ENCODE measurements at places on chromosomes 7 and 10. TPM values are rescaled to one million over a fixed set of nuclear protein-coding genes. Genes with fewer than 3 reads are reported as not detected.

DNA sequence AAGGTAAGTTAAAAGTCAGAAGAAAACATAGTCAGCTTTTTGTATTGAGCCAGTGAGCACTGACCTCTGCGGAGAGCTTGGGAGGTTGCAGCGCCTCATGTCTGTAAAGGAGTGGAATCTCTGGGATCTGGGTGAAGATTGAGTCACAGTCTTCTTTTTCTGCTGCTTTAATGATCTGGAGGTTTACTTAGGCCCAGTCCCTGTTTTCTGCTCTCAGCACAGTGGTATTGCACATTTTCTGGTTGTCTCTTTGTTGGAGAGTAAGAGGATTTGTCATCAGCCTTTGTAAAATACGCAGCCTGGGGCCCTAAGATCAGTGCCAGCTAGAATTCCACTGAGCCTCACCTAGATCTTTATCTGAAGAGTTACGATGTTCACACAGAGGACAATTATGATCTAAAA lies 58.3 kb upstream of the GJD4 start:
- DNase-seq = no peak
- H3K27me3 ChIP-seq = no peaks in the 10 kb centered on the region
- no peak overlapping the region for H3K4me3 ChIP-seq

DNA sequence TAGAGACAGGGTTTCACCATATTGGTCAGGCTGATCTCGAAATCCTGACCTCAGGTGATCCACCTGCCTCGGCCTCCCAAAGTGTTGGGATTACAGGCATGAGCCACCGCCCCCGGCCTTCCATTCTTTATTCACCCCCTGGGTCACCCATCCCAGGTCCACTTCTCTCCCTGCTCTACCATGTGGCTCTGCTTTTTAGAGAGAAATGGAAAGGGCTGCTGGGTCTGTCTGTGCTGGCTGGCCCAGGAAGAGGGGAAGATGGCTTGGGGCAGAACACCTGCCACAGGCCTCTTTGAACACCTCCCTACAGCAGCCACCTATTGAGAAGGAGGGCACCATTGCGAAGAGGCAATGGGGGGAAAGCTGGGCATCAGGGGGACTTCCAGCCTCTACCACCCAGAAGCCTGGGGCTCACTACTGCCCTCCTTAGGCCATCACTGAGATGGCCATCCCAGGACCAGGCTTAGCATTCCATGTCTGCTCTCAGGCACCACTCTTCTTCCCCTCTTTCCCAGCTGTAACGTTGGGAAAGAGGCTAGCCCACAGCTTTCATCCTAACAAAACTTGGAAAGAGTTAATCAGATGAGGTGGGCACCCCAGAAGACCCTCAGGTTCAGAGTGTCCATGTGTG lies 256.3 kb downstream of the GRID1 start:
- H3K4me1 ChIP-seq = peaks cover 16% of the 10 kb centered on the region
- no peak overlapping the region for H3K4me3 ChIP-seq
- H3K36me3 ChIP-seq = no peaks in the 10 kb centered on the region
- H3K27me3 ChIP-seq = no peaks in the 10 kb centered on the region
- DNase-seq = no peak

DNA sequence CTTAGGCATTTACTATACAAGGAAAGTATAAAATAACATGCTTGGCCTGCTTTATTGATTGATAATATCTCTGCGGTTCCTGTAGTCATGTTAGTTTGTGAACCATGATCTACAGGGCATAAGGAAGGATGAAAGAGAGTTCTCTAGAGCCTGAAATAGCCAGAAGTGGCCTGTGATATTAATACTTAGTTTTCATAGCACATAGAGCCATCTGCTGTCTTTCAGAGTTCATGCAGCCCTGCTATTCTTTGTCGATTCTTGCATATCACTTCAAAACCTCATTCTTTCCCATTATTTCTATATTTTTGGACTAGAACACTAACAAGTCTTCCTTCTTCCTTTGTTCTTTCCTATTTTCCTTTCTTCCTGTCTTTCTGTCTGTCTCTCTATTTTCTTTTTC lies 26.4 kb upstream of the PRKG1 start:
- DNase-seq = no peak
- H3K27me3 ChIP-seq = no peaks in the 10 kb centered on the region
- no peaks in the 10 kb centered on the region for H3K4me1 ChIP-seq
- no peaks in the 10 kb centered on the region for H3K36me3 ChIP-seq

DNA sequence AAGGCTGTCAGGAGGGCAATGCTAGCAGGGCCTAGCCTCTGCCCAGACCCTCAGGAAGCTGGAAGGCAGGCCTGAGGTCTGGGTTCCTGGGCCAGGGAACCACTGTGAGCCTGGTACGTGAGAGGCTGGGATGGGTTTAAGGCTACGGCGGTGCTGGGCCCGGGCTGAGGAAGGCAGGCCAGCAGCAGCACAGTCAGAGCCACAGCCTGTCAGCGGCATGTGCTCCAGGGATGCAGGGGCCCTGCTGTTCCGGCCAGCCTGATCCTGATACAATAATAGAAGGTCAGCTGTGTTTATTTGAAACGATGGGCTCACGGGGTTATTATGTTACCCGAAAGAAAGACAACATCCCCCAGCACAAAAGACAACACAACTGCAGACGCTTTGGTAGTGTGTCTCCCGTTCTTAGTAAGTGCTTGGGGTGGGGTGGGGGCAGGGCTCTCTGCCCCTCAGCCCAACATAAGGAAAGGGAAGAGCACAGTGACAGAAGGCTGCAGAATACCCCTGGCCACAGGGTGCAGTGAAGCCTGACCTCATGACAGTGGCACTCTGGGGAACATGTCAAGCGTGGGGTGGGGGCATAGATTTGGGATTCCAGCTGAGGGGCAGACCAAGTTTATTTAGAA lies 95.0 kb downstream of the COL13A1 start:
- H3K27ac ChIP-seq = no peak overlapping the region
- H3K4me3 ChIP-seq = no peak overlapping the region
- H3K36me3 ChIP-seq = no peaks in the 10 kb centered on the region
- peaks cover 62% of the 10 kb centered on the region for H3K4me1 ChIP-seq
- no peak for DNase-seq
- no peaks in the 10 kb centered on the region for H3K27me3 ChIP-seq

DNA sequence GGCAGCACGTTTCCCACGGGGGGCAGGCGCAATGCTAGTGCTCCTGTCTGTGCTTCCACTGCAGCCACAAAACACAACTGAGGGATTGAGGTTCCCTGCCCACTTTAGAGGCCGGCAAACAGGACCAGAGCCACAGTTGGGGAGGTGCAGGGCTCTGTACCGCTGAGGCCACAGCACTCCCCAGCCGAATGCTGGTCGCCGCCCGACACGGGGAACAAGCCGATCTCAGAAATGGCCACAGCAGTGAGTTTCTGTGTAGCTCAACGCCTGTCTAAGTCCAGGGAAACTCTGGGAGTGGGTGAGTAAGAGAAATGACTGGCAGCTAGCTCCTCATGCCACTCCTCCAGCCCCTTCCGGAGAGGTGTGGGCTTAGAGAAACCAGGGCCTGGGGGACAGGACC lies 194.0 kb upstream of the VWC2 start:
- H3K27ac ChIP-seq = no peak overlapping the region
- H3K27me3 ChIP-seq = no peaks in the 10 kb centered on the region
- no peaks in the 10 kb centered on the region for H3K4me1 ChIP-seq
- no peaks in the 10 kb centered on the region for H3K36me3 ChIP-seq
- no peak overlapping the region for H3K4me3 ChIP-seq

DNA sequence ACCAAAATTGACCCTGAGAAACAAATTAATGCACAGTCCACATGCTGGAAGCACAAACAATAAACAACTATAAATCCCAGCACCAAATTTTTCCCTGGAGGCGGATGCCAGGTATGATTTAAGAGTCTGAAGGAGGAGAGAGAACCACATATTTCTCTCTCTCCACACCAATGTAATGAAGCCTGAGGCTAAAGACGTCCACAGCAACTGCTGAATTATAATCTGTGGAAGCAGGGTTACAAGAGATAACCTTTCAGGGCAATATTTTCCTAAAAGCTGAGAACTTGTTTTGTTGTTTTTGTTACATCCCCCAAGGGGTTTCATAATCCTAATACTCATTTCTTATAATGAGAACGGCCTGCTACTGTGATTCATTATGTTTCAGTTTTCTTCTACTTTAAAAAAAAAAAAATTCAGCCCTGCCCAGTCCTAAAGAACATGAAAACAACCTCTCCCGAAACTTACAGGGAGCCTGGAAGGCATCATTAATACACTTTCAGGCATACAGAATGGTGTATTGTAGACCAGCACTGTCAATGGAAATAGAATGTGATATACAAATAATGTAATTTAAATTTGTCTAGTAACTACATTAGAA lies 48.5 kb upstream of the ABLIM1 start:
- no peaks in the 10 kb centered on the region for H3K36me3 ChIP-seq
- no peak overlapping the region for H3K4me3 ChIP-seq
- no peak overlapping the region for H3K27ac ChIP-seq
- no peaks in the 10 kb centered on the region for H3K4me1 ChIP-seq
- no peak for DNase-seq

DNA sequence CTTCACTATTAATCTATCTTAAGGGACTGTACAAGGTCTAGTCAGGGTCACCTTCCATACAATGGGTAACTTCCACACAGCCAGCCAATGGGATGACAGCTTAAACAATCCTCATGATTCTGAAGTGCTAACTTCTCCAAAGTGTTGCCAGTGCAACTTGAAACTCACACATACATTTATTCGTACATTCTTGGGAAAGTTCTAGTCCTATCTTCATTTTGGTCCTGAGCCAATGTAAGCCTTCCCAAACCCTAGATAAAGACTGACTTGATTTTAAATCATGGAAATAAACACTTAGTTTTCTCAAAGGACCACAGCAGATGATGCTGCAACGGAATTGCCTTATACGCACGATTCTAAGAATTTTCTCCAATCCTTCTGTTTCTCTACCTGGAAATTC lies 117.5 kb upstream of the COL1A2 start:
- no peaks in the 10 kb centered on the region for H3K36me3 ChIP-seq
- H3K4me1 ChIP-seq = peaks cover 5% of the 10 kb centered on the region
- no peaks in the 10 kb centered on the region for H3K27me3 ChIP-seq
- DNase-seq = no peak

DNA sequence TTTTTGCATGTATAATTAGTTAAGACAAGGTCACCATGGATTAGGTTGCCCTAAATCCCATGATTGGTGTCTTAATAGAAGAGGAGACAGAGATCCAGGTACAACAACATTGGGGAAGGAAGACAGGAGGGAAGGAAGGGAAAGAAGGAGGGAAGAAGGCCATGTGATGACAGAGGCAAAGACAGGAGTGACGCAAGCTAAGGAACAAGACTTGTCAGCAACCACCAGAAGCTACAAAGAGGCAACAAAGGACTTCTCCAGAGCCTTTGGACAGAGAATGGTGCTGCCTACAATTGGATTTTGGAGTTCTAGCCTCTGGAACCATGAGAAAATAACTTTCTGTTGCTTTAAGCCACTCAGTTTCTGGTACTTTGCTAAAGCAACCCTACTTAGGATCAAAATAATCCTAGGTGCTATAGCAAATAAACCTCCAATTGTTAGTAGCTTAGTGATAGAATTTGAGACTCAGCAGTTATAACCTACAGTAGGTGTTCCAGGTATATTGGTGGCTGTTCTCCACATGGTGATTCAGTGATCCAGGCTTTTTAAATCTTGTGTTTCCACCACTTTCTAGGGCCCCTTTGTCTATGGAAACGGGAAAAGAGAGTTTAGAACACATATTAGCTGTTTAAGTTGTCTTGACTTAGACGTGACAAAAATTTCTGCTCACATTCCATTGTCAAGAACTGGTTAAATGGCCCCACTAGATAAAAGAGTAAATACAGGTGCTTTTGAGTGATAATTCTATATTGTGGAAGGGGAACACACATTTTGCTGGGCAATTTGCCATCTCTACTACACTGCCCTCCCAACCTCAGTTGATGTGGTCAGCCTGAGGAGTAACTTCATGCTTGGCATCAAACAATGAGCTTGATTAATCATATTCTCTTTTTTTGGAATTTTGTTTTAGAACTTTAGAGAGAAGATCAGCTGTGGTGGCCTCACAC lies 70.5 kb upstream of the SP4 start:
- H3K4me3 ChIP-seq = no peak overlapping the region
- no peaks in the 10 kb centered on the region for H3K27me3 ChIP-seq
- DNase-seq = no peak
- H3K4me1 ChIP-seq = no peaks in the 10 kb centered on the region
- no peak overlapping the region for H3K27ac ChIP-seq

GRCh38 chr10:1102831-1103230 lies 46.6 kb downstream of the WDR37 start:
- H3K27me3 ChIP-seq = no peaks in the 10 kb centered on the region
- no peak for DNase-seq
- H3K36me3 ChIP-seq = peaks cover 35% of the 10 kb centered on the region
- no peak overlapping the region for H3K27ac ChIP-seq
- no peak overlapping the region for H3K4me3 ChIP-seq

GRCh38 chr7:46554688-46555422 lies 633.8 kb upstream of the IGFBP3 start:
- no peaks in the 10 kb centered on the region for H3K27me3 ChIP-seq
- peaks cover 4% of the 10 kb centered on the region for H3K4me1 ChIP-seq

DNA sequence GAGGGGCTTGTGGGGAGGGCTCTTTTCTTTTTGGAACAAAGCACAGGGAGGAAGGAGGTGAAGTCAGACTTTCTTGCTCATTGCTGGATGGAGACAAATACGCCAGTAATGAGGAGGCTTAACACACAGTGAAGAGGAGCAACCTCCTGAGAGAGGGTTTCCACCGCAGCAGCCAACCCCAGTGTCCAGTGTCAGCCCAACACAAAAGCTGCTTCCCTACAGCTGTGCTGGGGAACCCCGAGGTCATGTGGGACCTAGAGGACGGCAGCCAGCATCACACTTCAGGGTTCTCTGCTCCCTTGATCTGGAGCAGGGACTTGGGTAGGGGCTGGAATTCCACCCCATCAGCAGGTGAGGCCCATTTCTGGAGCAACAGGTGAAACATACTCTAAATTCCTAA lies 7.7 kb downstream of the BLNK start:
- H3K27ac ChIP-seq = no peak overlapping the region
- H3K4me3 ChIP-seq = no peak overlapping the region
- no peak for DNase-seq
- peaks cover 9% of the 10 kb centered on the region for H3K4me1 ChIP-seq

- no peak for DNase-seq
- H3K4me3 ChIP-seq = no peak overlapping the region
- no peaks in the 10 kb centered on the region for H3K36me3 ChIP-seq
- H3K4me1 ChIP-seq = no peaks in the 10 kb centered on the region
- H3K27me3 ChIP-seq = no peaks in the 10 kb centered on the region
- H3K27ac ChIP-seq = no peak overlapping the region
These were observed 2.4 kb downstream of the CD36 start for GRCh38 chr7:80640846-80641245.

GRCh38 chr10:5800782-5801181 lies 12.5 kb downstream of the GDI2 start:
- H3K27me3 ChIP-seq = no peaks in the 10 kb centered on the region
- no peak overlapping the region for H3K27ac ChIP-seq
- H3K4me1 ChIP-seq = no peaks in the 10 kb centered on the region
- no peak for DNase-seq

The CHAT gene
- not detected for total RNA-seq

The CAV2 gene
- total RNA-seq = 233 TPM

The KIAA1217 gene
- 80.1 TPM for total RNA-seq

The GIMAP5 gene
- total RNA-seq = 25.3 TPM

The UBE3C gene
- total RNA-seq = 75.0 TPM

The EIF5AL1 gene
- 0.33 TPM for total RNA-seq

The MAT1A gene
- total RNA-seq = 0.22 TPM

All from thyroid gland (tissue), 4 donors.